NCI-H1417 (cell line): ENCODE measurements at places on chromosomes 16 and 17.

GRCh38 chr17:37512442-37513068 is 22.9 kb downstream of the DUSP14 start:
- DNase-seq: no peak

GRCh38 chr16:56221995-56222394 is 30.7 kb downstream of the GNAO1 start:
- DNase-seq: no peak

DNA sequence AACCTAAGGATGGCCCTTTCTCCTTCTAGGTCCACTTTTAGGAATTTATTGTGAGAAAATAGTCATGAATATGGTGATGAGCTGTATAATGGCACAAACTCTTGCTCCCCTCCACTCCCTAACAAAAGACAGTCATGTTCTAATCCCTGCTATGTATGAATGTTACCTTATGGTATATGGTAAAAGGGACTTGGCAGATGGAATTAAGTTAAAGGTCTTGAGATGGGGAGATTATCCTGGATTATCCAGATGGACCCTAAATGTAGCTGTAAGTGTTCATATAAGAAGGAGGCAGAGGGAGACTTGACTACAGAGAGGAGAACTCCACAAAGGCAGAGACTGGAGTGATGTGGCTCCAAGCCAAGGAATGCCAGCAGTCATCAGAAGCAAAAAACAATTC is 296.1 kb downstream of the SOX9 start:
- no peak for DNase-seq

- no peak for DNase-seq
Measured at GRCh38 chr17:14672830-14673229, 371.9 kb downstream of the HS3ST3B1 start.

GRCh38 chr16:88812513-88813268 is 963 bp upstream of the APRT start:
- no peak for DNase-seq

DNA sequence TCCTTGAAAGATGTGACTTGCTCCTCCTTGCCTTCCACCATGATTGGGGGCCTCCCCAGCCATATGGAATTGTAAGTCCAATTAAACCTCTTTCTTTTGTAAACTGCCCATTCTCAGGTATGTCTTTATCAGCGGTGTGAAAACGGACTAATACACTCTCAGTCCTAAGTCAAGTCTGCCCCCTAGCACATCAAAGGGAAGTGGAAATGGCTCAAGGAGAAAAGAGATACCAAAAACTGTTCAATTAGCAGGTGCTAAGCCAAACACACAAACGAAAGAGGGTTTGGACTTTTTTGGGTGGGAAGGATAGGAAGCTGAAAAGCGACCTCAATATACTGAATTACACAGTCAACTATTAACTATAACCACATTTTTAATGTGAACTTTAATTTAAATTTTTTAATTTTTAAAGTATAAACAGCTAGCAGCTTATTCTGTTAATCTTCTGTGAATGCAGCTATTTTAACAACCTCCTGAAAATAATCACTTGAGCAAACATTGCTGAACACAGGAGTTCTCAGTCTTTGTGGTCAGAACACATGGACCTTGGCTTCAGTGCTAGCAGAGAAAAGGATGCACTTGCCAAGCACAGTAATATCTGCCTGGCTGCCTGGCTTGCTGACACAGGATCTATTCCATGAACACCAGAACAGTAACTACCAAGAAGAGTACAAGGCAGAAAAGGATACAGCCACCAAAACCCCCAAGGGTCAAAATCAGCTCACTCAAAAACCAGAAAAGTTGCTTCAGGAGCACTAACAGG is 10.9 kb downstream of the ZNF18 start:
- no peak for DNase-seq

- no peak for DNase-seq
Measured at GRCh38 chr17:17020821-17021193, 21.4 kb upstream of the MPRIP start.

- no peak for DNase-seq
Measured at GRCh38 chr17:66339561-66339960, 37.1 kb downstream of the PRKCA start.

GRCh38 chr16:56115817-56116576 is 75.3 kb upstream of the GNAO1 start:
- DNase-seq: peak; percentile 72

DNA sequence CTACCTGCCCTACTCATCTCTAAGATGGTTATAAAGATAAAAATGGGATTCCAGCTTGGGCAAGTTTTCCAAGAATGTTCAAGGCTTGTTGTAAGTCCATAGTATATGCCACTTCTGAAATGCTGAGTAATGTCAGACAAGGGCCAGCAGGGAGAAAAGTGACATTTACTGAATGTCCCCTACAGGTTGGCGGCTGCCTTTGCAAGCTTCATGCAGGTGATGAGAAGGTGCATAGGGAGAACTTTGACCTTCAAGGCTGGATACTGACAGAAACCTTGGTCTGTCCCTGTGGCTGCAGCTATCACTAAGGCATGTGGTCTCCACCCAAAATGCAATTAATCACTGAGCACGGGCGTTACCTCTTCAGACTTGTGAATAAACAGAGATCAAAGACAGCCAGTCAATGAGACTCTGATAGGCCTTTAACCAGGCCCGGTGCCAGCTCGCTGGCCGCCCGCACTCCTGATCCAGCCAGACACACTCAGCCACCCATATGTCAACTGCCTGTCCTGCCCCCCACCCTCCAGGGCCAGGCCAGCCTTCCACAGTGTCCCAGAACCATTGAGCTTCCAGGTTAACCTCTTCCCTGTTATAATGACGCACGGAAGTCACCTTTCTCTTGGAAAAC is 26.8 kb upstream of the AXIN2 start:
- no peak for DNase-seq

- DNase-seq: no peak
Measured at GRCh38 chr17:2386400-2387085, 14.3 kb downstream of the MNT start.

DNA sequence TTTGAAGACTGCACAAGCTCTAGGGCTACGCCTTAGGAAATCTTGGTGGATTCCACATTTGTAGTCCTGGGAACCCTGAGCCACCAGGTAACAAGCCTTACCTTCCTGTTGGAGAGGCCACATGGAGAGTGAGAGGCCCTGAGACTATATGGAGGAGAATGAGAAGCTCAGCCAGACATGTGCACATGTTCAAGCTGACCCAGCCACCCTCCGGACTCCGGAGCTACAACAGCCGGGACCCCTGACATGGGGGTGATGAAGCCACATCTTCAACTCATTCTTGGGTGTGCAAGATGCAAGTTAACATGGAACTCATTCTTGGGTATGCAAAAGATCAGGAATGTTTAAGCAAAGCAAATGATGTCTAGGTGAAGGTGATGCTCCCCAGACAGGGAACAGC is 62.7 kb downstream of the GNA13 start:
- no peak for DNase-seq

DNA sequence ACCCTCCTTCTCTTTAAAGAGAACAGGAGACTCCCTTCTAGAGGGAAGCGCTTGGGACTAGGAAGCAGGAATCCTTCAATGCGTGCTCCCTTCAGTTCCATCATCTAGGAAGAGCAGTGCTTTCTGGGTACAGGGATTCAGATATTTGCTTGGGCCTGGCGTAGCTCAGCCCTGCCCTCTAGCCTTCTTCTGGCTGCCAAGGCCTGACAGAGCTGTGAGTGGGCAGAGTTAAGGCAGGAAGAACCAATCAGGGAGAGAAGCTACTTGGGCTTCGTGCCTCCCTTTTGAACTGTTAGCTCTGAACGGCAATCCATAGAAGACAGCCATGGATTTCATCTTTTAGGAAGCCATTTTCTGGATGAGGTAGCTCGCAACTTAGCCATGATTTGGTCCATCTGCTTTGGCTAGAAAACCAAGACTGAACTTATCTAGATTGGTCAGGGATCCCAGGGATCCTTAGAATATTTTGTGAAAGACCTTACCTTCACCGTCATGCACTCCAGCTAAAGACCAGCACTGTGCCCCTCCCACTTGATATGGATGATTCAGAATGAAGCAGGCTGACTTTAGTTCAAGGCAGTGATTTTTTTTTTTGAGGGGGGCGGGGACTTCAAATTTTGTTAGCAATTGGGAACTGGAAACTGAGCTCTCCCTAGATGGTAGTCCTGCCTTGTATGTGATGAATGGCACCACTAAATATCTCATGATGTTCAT is 2.5 kb upstream of the CORO6 start:
- no peak for DNase-seq

DNA sequence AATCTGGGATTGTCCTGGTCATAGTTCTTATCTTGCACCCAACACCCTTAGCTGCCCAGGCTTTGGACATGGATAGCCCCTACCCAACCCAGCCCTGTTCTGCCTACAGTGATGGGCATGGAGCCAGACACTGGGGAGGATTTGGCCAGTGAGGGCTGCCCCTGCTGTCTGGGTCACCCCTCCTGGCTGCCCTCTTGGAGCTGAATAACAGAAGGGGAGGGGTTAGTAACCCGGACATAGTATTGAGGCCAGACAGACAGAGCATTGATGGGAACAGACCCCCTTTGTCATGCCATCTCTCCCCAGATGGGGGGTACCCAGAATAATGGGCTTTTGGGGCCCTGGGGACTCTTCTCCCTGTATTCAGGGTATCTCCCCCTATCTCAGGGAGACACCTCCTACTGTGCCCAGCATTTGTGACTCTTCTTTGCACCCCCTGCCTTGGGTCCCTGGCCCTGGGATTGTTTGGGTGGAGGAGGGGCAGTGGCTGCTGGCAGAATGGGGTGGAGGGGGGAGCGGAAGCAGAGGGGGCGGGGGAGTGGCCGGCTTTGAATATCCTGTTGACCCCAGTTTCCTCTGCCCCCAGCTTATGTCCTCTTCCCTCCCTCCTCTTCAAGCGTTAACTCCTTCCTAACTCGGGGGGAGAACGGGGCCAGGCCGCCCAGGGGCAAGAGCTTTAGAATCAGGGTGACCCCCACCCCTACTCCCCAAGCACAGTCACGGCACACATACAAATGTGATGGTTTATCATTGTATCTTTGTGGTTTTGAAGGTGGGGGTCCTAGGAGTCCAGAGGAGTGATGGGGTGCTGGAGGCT is 17.0 kb downstream of the GJD3 start:
- no peak for DNase-seq

DNA sequence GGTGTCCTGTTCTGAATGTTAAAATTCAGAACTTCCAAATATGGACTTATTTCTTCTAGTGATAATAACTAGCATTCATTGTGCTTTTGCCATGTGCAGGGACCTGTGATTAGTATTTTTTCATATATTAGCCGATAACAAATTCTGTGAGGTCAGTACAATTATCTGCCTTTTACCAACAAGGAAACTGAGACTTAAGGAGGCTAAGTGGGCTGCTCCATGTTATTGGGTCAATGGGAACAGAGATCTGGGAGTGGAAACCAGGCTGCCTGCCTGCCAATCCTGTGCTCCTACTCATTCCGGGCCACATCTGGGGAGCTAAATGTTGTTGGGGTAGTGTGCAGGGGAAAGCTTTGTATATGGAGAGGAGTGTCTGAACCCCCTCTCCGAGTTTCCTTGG is 3.7 kb downstream of the TMEM106A start:
- DNase-seq: no peak

- DNase-seq: peak; percentile 65
Measured at GRCh38 chr16:31215287-31216162, 1.4 kb downstream of the PYDC1 start.

DNA sequence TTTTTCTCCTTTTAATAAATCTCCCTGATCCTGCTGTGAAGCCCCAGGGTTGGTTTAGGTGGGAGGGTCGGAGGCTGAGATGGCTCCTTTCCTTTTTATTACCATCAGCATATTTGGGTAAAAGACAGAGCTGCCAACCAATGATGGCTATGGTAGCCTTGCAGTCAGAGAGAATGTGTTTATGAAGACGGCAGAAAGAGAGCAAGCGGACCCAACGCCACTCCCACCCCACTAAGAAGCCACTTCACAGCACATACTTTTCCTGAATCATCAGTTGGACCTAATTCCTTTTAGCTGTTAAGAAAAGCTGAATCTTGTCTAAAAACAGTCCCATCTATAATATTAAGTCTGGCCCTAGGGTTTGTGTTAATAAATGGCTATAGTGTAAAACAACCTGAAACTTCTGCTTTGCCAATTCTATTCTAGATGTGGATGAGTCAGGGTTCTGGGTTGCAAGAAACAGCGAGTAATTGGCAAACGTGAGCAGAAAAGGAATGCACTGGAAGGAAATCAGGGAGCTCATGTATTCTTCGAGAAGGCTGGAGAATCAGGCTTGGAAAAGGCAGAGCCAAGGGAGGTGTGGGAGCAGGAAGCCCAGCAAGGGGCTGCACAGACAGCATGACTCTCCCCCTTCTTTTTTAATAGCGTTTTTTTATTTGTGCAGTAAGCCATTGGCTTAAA is 34.0 kb upstream of the PRKCA start:
- DNase-seq: no peak

DNA sequence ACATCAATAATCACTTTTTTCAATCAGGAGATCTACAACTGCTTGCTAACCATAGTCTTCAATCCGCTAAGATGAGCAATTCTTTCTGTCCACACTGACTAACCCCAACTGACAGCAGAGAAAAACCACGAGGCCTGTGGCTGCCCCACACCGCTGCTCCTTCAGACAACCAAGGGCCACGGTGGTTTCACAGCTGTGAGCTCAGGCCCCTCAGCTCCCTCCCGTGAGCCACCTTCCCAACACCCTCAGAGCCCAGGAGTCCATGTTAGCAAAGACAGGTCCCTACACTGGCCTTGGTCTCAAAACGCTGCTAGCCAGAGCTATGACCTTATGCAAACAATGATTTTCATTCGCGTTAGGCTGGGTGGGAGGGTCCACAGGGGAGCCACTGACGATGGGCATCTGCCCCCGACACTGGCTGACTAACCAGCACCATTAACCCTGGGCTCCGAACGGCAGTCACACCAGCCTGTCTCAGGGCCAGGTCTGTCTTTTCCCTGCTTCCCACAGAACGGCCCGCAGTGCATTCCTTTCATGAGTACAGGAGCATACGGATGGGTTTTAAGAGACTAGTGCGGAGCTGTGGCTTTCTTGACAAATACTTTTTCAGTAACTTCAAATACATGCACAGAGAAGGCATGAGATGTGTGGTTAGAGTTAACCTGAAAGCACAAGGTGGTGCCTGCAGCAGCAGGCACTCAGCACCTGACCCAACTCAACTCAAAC is 67.3 kb downstream of the ANKRD11 start:
- no peak for DNase-seq

- no peak for DNase-seq
Measured at GRCh38 chr16:16004314-16004749, 54.9 kb downstream of the ABCC1 start.
